ENCODE measurements at places on chromosomes 4 and X. TPM values are rescaled to one million over a fixed set of nuclear protein-coding genes. Genes with fewer than 3 reads are reported as not detected.

DNA sequence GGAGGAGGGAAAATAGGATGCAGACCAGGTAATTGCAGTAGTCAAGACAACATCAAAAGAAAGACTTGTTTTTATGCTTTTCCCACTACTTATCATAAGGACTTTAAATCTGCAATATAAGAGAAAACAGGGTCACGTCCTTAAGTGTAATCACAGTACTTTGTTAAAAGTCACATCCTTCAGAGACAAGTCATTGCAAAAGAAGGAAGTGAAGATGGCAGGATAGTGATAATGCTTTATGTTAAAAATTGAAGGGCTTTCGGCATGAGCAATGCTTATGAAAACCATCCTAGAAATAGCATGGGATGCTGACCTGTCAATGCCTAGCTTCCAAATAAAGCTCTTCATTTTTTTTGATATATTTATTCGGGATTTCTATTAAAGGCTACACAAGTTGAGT is 110.2 kb upstream of the TENM3 start:
- DNase-seq: no peak

DNA sequence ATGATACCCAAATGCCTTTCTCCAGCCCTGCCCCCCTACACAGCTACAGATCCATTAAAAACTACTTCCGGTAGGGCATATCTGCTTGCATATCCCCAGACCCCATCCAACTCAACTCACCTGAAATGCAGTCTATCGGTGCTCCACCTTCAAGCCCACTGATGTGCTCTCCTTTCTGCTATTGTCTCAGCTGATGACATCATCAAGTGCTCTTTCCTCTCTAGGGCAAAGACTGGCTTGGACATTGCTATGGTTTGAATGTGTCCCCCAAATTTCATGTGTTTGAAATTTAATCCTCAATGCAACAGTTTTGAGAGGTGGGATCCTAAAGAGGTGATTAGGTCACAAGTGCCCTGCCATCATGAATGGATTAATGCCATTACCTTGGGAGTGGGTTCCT is 212.4 kb downstream of the RELL1 start:
- no peak for DNase-seq

SPATA4 gene
- 0.82 TPM for total RNA-seq

- DNase-seq: no peak
These were observed 175.8 kb downstream of the RCHY1 start for GRCh38 chr4:75338352-75338880.

DNA sequence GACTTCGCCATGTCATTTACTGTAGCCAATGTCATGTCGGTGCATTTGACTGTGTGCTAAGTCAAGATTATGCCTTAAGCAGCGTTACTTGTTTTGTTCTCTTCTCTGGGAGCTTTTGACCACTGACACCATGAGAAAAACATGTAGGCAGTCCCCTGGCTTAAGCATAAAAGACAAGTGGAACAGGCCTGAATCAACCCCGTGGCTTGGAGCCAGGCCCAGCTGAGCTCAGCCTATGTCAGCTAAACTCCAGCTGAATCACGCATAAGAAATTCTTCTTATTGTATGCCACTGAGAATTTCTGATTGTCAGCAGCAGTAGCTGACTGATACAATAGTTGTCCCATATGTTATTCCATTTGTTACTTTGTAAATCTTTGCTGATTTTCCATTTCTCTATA is 261.9 kb downstream of the CBLL2 start:
- DNase-seq: no peak

CLIC2 gene
- 4.9 TPM for total RNA-seq

HSFX2 gene
- 1.2 TPM for total RNA-seq

- DNase-seq: no peak
These were observed 2211.3 kb downstream of the PCDH7 start for GRCh38 chr4:32931475-32931874.

DNA sequence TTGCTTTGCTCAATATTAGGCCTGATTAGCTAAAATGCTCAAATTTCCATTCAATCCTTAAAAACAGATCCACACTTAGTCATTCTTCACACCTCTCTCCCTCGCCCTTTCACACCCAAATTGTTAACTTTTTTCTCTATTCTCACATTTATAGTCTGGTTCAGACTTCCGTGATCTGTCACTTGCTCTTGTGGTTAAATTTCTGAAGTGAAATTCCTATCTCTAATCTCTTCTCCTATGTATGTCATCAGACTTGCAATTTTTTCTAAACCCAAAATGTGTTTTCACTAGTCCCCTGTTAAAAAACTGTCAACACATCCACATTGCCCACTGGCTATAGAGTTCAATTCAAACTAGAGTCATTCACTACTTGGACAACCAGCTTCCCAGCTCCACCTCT is 63.2 kb downstream of the SNCA start:
- no peak for DNase-seq

CRLF2 gene
- not detected for total RNA-seq

- no peak for DNase-seq
These were observed 13.7 kb downstream of the ADH6 start for GRCh38 chr4:99205153-99205979.

DNA sequence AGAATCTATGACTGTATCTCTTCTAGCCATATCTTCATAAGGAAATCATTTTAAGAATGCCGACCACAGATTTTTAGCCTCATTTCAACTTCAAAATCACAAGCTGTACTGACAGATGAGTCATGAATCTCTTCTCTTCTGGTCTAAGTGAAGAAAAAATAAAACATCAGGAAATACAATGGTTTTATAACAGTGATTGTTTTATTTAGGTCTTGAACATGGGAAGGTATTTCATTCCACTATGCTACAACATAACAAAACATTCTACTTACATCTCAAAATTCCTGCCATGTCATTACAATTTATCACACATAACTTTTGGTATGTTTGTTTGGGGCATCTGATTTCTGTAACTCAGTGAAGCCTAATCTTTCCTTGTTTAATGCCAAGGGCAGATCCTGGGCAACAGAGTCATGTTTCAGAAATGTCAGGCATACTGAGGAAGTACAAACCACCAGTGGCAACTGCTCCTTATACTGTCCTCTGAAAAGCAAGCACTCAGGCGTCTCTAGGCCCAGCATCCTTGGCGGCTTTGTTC is 325.0 kb downstream of the PDHA2 start:
- DNase-seq: no peak

GRCh38 chr4:124535003-124535402 is 177.5 kb downstream of the ANKRD50 start:
- DNase-seq: no peak

Measured in frontal cortex (tissue), 4 donors.